ENCODE measurements at places on chromosomes 2 and 18.

DNA sequence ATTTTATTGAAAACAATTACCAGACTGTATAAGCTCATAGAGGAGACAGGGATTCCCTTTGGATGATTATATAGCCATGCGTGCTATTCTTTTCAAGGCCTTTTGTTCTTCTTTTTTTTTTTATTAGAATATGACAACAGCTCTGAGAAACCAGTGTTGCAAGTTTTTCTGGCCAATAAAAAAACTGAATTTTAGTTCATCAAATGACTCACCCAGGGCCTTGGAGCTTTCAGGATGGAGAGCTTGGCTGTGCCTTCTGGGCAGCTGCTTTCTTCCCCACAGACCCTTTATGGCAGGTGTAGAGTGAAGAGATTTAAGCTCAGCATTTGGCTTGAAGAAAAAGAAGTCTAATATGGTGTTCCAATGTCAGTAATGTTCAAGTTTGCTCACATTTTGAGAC, 497.9 kb upstream of the FANCL start:
- DNase-seq: no peak

- no peak for DNase-seq
These were observed 66.4 kb upstream of the POMC start for GRCh38 chr2:25234738-25235137.

DNA sequence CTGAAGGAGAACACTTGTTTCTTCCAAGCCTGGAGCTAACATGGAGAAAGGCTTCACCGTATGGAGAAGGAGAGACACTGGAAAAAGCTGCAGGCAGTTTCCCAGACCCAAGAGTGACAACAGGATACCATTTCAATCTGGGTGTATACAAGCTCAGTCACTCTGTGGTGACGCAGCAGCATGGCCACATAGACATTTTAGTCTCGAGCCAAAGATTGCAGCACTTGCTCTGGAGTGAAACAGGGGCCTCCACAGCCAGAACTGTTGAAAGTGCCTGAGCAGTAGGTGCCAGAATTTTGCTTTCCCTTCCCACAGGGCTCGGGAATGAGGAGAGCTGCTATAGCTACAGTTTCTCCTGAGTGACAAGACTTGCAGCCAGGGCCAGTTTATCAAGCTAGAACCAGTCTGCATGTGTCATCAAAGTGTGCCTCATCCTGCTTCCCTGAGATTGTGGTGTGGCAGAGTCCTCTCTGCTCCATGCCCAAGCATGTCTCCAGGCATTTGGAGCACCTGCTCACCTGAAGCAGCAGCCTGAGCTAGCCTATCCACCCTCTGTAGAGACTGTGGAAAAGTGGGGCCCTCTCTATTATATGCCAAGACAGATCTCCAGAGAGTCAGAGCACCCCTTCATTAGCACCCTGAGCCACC, 234.6 kb upstream of the CDH19 start:
- no peak for DNase-seq

DNA sequence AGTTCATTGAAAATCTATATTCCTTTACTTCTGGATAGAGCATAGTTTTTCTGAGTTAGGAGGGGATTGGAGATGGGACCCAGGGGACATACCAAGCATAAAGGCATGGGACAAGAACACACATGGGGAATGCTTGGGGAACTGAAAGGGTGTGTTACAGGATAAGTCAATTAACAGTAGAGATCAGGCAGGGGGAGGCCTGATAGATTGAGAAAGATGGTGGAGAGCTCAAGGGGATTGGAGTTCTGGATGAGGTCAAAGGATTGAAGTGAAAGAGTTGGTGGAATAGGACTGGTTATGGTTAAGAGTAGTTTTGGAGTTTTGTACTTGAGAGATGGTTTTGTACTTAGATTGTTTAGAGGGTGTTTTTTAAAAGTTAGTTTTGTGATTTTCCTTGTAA, 16.1 kb downstream of the ACSL3 start:
- DNase-seq: no peak

DNA sequence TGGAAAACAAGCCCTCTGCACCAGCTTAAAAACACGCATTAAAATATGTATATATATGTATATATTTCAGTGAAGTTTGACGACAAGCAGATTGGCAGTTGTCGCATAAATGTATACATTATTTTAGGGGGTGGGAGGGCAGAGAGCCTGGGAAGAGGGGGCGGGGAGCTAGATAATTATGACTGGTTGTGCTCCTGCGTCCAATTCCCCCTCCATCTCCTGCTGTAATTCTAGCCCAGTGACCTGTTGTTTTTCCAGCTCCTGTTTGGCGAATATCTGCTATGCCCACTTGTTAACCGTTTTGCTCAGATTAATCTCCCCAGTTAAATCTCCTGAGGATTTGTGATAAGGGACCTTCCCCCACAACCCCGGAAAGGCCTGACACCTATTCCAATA, 656 bp downstream of the UNC80 start:
- no peak for DNase-seq

GRCh38 chr2:66576561-66577320, 141.8 kb downstream of the MEIS1 start:
- DNase-seq: no peak

DNA sequence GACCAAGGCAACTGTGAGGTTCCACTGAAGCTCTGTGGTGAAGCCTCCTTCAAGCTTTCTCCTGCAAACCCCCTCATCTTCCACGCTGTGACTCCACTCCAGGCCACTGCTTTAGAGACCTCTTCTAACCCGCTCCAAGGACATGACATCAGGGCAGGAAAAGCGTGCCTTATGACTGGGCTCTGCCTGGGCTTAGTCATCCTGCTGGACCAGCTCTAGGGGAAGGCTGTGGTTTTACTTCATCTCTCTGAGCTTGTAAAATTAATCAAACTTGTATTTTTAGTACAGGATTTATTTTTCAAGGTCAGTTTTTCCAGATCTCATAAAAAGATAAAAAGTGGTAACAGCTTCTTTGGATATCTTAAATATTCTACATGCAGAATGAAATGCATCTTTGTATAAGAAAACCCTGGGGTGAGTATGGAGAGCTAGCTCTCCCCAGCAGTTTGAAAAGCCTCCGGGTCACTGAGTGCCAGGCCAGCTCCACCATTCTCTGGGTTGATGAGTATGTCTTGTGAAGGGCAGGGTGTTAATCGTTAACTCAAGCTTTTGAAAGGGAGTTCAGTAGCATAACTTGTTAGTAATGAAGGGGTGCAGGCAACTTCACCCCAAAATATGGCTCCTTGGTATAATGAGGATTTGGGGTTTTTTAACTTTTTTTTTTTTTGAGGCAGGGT, 33.1 kb upstream of the YPEL5 start:
- no peak for DNase-seq

DNA sequence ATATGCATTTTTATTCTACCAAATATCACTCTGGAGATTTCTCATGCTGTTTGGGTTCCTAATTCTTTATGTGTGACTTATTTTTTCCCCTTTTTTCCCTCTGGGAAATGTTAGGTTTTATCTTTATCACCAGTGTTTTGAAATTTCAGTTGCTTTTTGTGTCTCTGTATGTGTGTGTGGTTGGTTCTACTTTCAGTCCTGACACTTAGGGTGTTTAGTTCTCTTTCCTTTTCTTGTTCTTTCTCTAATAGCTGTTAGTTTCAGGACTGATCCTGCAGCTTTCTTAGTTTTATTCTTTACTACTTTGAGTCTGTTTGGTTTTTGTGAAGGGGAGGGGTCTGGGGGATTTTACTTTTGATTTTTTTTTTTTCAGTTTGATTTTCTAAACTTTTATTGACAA, 23.1 kb downstream of the PPM1B start:
- DNase-seq: no peak

DNA sequence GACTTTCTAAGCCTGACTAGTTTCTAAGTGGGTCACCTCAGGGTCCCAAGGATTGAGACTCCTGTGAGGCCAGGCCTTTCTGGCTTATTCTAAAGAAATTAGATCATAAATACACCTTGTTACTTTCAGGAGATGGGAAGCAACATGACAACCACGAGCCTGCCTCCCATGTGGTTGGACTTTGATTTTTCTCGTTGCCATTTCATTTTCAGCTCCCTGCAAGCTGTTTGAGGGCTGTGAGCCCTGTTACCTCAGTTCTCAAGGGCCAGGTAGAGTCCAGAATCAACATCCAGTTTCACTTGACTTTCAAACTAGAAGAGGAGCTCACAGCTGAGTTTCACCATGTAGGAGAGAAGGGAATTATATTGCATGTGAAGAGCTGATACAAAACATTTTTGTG, 159.8 kb upstream of the BCL2L11 start:
- no peak for DNase-seq

- DNase-seq: no peak
These were observed 17.2 kb downstream of the UGGT1 start for GRCh38 chr2:128108166-128108565.

- DNase-seq: no peak
These were observed 40.3 kb downstream of the DAPL1 start for GRCh38 chr2:158835431-158835830.

GRCh38 chr2:218448934-218449333, 30.0 kb downstream of the VIL1 start:
- no peak for DNase-seq

GRCh38 chr18:55343396-55344073, 244.5 kb downstream of the TCF4 start:
- no peak for DNase-seq

GRCh38 chr2:208222351-208222750, 32.5 kb downstream of the IDH1 start:
- no peak for DNase-seq

DNA sequence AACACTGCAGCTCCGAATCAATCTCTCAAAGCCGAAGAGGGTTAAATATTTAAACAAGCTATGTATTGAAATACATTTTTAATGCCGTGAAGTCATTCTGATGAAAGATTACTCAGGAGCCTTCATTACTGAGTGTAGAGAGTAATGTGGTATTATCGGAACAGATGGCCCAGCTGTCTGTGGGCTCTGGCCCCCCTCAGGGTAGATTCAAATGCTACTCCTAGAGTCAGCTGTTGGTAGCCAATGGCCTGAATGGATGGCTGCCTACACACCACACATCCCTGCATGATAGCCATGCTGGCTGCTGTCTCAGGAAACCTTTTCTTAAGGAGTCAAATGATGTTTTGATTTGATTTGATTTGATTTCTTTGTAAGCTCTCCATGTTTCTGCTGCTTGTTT, 732.3 kb upstream of the CELF4 start:
- DNase-seq: no peak

DNA sequence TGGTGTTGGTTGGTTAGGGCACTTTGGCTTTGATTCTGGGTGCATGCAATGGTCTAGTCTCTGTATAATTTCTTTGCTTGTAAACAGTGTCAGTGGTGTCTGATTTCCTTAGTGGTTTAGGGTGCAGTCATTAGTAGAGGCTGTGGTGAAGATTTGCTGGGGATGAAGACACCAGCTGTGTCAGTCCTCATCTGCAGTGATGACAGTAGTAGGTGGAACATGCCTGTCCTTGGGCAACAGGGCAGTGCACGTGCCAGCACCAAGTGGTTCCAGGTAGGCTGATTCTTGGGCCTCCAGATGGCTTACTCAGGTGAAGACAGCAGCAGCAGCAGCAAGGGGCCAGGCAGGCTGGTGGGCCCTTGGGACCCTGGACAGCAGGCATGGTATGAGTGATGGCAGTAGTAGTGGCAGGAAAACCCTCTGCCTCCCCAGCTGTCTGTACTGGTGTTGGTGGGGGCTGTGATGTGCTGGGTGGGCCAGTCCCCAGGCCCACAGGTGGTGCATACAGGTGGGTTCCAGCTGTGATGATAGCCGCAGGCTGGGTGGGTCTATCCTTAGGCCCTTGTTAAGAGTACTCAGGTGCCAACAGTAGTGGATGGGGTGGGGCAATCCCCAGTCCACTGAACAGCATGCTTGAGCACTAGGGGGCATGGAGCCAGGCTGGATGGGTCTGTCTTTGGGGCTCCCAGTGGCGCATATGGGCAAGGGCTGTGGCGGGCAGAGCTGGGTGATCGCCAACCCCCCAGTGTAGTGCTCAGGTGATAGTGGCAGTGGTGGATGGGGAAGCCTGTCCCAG, 140.7 kb upstream of the THUMPD2 start:
- no peak for DNase-seq

DNA sequence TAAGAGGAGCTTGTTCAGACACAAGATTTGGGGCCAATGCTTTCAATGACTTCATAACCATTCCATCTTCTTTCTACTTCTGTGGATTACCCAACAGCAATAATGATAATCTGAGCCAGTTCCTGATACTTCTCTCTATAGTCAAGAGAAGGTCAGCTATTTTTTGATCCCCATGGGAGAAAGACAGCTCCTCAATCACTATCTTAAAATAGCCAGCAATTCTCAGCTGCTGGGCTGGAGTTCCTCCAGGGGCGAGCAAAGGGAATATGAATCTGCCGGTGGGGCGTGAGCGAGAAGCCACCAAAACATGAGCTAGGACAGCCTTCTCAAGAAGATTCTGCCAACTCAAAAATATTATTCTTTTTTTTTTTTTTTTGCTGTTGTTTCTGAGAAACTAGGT, at the start of gene TMEM182:
Gene TMEM182 (plus strand): TSS at position 269 of the 400 bp plus-strand sequence. CDS start 187 bp downstream, outside the sequence.
- no peak for DNase-seq

DNA sequence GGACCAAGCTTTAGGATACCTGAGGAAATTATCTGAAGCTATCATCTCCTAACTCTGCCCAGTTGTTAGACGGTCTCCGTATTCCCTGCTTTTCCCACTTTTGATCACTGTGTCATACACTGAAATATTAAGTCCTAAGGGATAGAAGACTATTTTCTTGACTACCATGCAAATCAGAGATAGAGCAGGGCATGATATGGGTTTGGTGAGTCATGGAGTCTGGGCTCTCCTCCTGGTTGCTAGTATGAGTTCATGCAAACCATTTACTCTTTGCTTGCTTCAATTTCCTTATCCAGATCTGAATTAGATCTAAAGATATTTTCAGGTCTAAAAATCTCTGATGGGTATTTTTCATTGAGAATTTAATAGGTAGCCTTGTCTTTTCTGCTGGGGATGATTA, 55.0 kb downstream of the EHBP1 start:
- no peak for DNase-seq

DNA sequence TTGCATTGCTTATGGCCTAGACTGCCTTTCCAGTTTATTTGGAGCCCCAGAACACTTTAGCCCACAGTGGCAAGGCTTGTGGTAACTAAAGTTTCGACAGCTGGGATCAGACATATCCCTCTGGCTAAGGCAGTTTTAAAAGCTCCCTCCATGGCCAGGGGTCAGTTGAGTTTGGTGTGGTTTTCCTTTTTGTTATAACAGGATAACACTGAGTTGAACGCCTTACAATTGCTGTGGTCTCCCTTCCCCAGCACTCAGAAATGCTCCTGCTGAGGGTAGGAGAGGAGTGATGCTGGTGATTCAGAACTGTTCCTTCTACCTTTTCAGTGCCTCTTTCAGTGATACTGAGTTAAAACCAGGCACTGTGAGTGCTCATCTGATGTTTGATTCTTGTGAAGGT, 182.6 kb downstream of the GULP1 start:
- DNase-seq: no peak
